ENCODE measurements at places on chromosomes 3 and 15.

DNA sequence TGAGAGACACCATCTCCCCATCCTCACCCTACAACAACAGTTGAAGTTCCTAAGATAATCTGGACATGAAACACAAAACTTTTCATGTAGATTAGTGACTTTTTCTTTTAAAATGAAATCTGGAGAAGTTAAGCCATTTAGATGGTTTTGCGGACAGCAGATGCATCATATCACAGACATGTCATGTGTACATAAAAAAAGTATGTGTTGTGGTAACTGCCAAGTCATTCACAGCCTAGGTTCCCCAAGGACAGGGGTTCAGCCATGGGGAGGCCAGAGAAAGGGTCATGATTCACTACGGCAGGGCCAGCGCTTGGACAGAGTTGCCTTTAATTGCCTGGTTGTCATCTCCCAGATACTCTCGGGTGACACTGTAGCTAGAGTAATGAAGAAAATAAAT lies 163.2 kb downstream of the PDZRN3 start:
- H3K36me3 ChIP-seq = no peaks in the 10 kb centered on the region
- no peak overlapping the region for H3K27ac ChIP-seq
- H3K27me3 ChIP-seq = no peaks in the 10 kb centered on the region
- H3K4me3 ChIP-seq = no peak overlapping the region
- H3K4me1 ChIP-seq = no peaks in the 10 kb centered on the region
- DNase-seq = no peak

DNA sequence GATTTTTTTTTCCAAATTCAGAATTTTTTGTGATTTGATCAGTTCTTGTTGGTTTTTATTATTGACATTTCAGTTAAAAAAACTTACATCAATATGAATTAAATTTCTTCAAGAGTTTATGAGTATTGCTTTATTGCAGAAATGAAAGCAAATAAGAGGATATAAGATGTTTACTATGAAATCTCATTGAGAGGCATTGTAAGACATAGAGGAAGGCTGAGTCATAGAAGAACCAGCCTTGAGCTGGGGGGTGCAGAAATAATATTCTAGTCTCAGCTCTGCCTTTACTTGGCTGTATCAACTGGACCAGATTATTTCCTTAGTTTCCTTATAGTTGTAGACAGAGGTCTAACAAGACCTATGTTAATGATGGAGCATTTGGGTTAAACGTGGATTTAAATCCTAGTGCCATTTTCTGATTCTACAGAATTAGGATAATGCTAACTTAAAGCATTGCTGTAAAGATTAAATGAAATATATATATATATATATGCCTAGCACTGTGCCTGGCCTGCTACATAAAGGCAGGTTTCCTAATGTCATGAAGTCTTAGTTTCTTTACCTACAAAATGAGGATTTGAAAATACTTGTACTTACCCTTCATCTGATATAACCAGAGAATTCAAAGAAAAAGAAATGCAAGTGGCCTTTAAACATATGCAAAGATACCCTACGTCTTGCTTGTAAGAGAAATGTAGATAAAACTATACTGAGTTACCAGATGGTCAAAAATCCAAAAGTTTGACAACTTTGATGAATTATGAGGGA lies 7.3 kb downstream of the FAM98B start:
- no peak overlapping the region for H3K27ac ChIP-seq
- DNase-seq = no peak
- peaks cover 16% of the 10 kb centered on the region for H3K36me3 ChIP-seq
- H3K27me3 ChIP-seq = no peaks in the 10 kb centered on the region
- H3K4me3 ChIP-seq = no peak overlapping the region

- no peaks in the 10 kb centered on the region for H3K4me1 ChIP-seq
- no peak for DNase-seq
- no peak overlapping the region for H3K4me3 ChIP-seq
These were observed 17.0 kb upstream of the MUC4 start for GRCh38 chr3:195828762-195829161.

DNA sequence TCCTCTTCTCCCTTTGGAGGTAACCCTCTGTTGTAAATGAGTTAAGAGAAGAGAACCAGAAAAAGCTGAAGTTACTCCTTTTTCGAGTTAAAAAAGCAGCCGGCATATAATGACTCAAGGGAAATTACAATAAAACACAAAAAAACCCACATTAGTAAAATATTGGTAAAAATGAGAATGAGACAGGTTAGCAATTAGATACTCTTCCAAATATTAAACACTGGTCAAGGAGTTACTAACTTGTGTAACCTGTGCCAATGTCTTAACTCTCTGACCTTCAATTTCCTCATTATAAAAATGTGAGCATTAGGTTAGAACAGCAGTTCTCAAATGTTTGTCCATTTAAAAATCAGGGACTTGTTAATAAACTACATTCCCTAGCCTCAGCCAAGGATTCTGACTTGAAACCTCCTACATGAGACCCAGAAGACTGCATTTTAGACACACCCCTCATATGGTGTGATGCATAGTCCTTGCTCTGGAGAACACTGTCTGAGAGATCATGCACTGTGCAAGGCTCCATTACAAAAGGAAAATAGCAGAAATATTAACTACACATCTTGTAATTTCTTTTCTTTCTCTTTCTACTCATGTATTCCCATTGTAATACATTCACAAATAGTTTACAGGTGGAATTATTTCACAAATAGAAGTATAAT lies 42.7 kb upstream of the TOP2B start:
- no peaks in the 10 kb centered on the region for H3K4me1 ChIP-seq
- H3K4me3 ChIP-seq = no peak overlapping the region
- H3K27ac ChIP-seq = no peak overlapping the region
- no peak for DNase-seq
- H3K27me3 ChIP-seq = peaks cover 39% of the 10 kb centered on the region

- DNase-seq = no peak
- no peaks in the 10 kb centered on the region for H3K36me3 ChIP-seq
- H3K4me3 ChIP-seq = no peak overlapping the region
- H3K27me3 ChIP-seq = no peaks in the 10 kb centered on the region
These were observed 192.5 kb downstream of the P3H2 start for GRCh38 chr3:189927975-189928895.

- H3K36me3 ChIP-seq = no peaks in the 10 kb centered on the region
- no peak for DNase-seq
- peaks cover 3% of the 10 kb centered on the region for H3K4me1 ChIP-seq
- H3K27ac ChIP-seq = no peak overlapping the region
- H3K27me3 ChIP-seq = peaks cover 3% of the 10 kb centered on the region
- no peak overlapping the region for H3K4me3 ChIP-seq
These were observed 236.2 kb downstream of the TLE3 start for GRCh38 chr15:69861331-69862171.

Data from activated CD8-positive, alpha-beta memory T cell treated with anti-CD3 and anti-CD28 coated beads, Interleukin-2, amount 10 ng/mL, durations not matched to agents 7 days and 5 days (primary cell).